GM04503 (cell line): ENCODE measurements at places on chromosomes 1 and 21.
A peak's percentile ranks its signal among the peaks of the same experiment; 100 is the strongest.

- no peak for DNase-seq
Observed at GRCh38 chr1:46793126-46793525, 5.7 kb upstream of the CYP4B1 start.

GRCh38 chr21:33021150-33021549, 4.6 kb upstream of the OLIG2 start:
- no peak for DNase-seq

GRCh38 chr1:53681977-53682685, 56.8 kb downstream of the GLIS1 start:
- DNase-seq = no peak

GRCh38 chr1:115976062-115976920, at the start of gene SLC22A15:
Gene SLC22A15 (plus strand): TSS chr1:115976513. CDS start chr1:115976628, 115 bp downstream.
- no peak for DNase-seq

DNA sequence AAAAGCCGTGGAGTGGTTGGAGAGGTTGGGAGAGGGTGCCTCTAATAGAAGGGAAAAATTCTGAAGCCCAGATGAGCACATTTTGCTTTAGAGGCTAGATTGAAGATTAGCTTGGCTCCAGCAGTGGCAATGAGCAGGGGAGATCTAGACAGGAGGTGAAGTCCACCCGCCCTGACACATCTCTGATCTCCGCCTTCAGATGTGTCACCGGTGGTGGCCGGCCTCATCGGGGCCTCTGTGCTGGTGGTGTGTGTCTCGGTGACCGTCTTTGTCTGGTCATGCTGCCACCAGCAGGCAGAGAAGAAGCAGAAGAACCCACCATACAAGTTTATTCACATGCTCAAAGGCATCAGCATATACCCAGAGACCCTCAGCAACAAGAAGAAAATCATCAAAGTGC, 8.4 kb downstream of the SYT11 start:
- no peak for DNase-seq

DNA sequence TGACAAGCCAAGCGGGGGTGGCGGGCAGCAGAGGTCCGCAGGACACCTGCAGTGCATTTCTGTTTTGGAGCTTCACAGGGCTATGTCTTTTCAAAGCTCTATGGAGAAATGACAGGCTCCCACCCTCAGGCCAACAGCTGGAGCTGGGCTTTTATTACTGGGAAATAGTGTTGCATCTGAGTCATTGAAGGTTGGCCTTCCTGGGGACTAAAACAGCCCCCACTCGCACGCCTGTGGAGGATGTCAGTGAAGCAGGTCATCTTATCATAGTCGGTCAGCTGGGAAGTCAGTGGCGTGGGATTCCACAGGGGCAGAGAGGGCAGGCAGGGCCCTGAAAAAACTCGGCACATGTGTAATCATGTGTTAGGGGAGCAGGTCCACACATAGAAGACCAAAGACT, 55.3 kb downstream of the NTPCR start:
- no peak for DNase-seq

GRCh38 chr1:225182716-225183115, 245.1 kb downstream of the LBR start:
- DNase-seq = no peak

GRCh38 chr1:198655459-198656121, 16.8 kb downstream of the PTPRC start:
- DNase-seq = peak; percentile 85

DNA sequence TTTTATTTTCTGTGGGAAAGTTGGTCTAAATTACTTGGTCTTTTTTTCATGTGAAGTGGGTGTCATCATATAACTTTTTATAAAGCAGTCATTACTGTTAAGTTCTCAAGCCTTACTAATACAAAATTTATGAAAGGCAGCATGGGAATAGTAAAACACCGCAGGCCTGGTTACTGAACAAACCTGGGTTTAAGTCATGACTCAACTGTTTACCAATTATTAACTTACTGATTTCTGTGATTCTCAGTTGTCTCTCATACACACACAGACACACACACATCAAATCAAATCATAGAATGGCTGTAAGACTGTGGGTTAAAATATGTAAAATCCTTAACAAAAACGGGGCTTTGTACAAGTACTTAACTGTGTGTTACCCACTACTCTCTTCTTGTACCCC, 14.6 kb downstream of the MAEL start:
- DNase-seq = no peak

DNA sequence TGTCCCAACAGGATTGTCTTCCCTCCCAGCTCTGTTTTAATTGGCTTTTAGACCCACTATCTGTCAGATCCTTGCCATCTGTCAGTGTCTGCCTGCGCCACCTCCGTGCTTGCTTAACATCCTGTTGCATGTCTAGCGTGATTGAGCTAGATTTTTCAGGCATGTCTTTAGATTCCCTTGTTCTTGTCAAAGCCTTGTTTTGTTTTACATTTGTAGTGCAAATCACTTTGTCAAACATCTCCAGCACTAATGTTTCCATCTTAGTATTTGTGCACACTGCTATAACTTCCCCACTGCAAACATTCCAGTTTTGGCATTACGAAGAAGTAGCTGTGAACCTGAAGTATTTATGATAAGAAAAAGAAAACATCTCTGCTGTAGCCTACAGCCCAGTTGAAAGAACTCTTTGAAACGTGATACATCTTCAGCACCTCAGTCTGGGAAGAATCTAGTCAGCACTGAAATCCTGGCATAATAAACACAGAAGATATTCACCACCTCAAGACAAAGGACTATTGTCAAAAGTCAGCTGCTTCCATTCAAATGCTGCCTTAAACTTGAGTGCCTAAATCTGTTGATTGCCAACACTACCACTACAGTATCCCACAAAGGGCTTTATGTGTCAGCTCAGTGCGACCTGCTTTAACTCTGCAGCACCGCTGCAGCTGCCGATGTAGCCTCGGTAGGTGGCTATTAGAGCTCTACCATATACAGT, 105.0 kb downstream of the FNBP1L start:
- DNase-seq = peak; percentile 49

DNA sequence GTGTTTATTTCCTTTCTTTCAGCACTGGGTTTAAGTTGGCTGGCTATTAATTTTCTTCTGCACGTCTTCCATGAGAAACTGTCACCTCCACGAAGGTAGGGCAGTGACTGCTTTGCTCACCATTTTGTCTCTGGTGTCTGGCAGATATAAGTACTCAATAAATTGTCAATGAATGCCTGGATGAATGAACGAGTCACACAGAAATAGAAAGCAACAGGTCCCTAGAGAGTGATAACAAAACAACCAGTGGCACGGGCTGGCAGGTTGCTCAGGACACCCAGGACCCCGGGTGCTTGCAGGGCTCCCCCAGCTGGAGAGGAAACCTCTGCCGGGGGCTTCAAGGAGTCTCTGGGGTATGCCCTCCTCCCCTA, 3.2 kb upstream of the MYOC start:
- no peak for DNase-seq

DNA sequence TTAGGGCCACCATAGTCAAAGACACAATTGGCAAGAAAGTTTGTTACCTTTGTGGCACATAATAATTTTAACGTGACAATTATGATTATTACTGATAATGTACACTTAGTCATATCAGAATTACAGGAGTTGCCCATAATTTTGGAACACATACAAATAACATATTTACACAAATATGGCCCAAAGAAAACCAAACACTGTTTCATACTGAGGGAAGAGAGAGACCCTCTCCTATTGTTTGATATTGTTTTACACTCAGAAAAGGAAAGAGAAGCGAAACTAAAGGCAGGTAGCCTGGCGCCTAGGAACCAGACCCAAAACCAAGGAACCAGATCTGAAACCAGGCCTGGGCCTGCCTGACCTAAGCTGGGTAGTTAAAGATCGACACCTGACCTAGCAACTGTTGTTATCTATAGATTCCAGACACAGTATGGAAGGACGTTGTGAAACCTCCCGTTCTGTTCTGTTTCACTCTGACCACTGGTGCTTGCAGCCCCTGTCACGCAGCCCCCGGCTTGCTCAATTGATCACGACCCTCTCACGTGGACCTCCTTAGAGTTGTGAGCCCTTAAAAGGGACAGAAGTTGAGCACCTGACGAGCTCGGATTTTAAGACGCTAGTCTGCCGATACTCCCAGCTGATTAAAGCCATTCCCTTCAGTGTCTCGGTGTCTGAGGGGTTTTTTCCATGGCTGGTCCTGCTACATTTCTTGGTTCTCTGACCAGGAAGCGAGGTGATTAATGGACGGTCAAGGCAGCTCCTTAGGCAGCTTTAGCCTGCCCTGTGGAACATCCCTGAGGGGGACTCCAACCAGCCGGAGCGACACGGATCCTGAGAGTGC, 27.9 kb downstream of the C1orf115 start:
- no peak for DNase-seq

GRCh38 chr1:150156868-150157603, 7.3 kb downstream of the PLEKHO1 start:
- no peak for DNase-seq

GRCh38 chr21:29206445-29206844, 76.0 kb downstream of the MAP3K7CL start:
- no peak for DNase-seq

- DNase-seq = no peak
Observed at GRCh38 chr1:147824001-147824400, 63.6 kb upstream of the GJA5 start.

DNA sequence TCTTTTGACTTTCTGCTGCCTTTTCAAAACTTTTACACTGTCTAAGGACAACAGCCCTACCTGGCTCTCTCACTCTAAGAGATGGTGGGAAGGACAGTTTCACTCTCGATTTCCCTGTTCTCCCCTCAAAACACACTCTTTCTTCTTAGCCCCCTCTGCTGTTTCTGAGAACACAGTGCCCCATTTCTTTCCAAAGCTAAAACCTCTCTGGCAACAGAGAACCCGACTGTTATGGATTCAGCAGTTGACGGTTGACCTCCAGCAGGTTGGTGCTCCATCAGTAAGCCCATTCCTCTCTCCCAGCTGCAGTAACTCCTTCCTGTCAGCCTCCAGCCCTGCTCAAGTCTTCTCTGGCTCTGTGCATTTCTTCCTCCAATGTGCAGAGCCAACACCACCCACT, 88.2 kb upstream of the ABCD3 start:
- no peak for DNase-seq

GRCh38 chr1:67719329-67720196, 34.6 kb downstream of the GADD45A start:
- DNase-seq = no peak

DNA sequence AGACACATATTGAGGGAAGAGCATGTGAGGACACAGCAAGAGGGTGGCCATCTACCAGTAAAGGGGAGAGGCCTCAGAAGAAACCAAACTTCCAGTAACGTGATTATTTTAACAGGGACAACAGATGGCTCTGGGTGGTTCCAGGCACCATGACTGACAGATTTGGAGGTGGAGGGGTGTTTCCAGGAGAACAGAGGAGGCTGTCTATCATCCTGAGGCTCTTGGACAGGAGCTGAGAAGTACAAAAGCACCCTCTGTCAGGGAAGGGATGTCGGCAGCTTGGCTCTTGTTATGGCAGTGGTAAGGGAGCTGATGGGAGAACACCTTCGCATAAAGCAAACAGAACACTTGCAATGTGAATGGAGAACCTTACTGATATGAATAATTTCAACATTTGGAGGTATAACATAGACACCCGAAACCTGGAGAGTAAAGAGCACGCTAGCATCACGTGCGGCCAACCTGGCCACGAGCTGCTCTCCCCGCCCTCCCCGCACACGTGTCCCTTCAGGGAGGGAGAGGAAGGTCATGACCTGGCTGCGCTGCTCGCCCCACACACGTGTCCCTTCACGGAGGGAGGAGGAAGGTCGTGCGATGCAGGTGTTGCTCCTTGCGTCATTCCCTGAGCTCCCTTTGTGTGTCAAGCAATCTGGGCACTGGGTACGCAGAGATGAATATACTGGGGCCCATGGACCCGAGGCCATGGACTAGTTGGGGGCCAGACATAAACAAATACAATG, 37.5 kb upstream of the NLRP3 start:
- no peak for DNase-seq

DNA sequence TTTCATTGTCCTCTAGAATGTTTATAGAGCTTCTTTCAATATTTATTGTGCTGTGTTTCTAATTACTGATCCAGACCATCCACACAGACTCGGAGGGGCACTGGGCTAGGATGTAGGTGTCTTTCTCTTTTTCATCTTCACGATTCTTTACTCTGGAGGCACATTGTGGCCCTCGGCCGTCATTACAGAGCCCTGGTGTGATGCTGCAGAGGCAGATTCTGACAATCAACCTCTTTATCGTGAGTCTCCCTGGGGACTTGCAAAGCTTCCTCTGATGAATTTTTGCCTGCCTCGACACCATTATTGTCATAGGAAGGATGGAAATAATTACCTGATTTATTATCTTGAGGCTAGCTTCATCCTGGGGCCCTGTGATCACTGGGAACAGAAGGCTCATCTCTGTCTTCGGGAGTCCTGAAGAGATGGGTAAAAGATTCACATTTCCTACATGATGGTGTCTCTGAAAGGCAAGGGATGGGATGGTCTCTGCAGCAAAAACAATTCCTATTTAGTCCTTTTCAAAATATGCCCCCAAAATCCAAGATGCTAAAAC, 89.4 kb downstream of the SEC16B start:
- DNase-seq = no peak

- DNase-seq = no peak
Observed at GRCh38 chr1:161678500-161678899, 15.6 kb downstream of the FCGR2B start.

DNA sequence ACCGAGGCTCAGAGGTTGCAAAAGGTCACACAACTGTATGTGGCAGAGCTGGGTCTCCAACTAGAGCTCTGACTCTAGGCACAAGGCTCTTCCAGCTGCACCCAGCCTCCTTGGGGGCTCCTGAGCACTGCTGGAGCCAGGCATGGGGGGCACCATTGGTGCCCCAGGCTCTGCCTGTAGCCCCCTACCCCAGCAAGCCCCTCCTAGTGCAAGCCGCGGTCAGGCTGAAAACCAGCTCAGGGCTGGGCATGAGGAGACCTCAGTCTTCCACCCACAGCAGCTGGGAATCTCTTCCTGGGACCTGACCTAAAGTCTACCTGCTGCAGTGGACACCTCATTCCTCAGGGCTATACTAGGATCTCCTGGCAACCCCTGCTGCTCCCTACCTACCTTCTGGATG, 14.6 kb downstream of the TNNT2 start:
- DNase-seq = no peak

- peak; percentile 86 for DNase-seq
Observed at GRCh38 chr1:43853161-43853921, 80.3 kb upstream of the ARTN start.

GRCh38 chr21:26136671-26137070, 33.9 kb downstream of the APP start:
- no peak for DNase-seq
